CD4-positive, alpha-beta T cell treated with Interleukin-15 for 4 hours (primary cell): ENCODE measurements at places on chromosomes 6 and 20.
A peak's percentile ranks its signal among the peaks of the same experiment; 100 is the strongest.

- DNase-seq, result peak; percentile 37
Observed at GRCh38 chr6:170087941-170088581, 202.8 kb downstream of the DLL1 start.

DNA sequence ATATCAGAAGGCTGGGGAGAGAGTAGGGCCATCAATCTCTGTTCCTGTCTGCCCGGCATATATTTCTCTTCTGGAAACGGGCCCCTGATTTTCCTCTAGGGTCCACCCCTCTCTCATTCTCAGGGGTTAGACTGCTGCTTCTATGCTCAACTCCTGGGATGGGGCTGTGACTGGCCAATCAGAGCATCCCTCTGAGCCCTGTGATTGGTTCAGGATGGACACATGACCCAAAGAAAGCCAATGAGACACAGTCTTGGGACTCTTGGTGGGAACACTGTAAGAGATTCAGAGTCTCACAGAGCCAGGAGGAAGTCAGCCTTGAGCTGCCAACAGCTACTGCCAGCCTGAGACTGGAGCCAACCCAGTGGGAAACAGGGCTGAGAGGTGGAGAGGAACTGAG is 31.0 kb upstream of the KCNB1 start:
- DNase-seq, result no peak

GRCh38 chr6:64736421-64736950 is 970.5 kb downstream of the EYS start:
- DNase-seq, result no peak

DNA sequence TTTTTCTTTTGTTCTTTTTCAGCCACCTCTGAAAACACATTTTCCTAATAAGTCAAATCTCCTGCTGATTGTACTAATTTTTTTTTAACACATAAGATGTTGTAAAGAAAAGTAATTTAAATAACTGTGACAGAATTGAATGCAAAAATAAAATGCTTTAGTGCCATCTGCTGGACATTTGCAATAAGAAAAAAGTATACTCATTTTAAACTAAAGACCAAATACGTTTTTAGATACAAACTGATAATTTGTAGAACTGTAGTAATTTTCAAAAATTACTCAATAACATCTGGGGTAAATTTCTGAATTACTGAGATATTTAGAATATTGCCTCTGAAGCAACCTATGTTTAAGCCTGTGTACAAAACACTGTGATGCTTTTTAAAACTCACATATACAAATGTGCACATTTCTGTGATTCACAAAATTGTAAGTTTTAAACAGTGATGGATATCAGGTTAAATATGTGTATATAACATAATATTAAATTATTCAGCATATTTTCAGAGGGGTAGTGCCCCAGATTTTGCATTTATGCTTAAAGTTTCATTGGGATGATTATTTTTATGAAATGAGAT is 198.7 kb downstream of the RIMS1 start:
- DNase-seq, result no peak

DNA sequence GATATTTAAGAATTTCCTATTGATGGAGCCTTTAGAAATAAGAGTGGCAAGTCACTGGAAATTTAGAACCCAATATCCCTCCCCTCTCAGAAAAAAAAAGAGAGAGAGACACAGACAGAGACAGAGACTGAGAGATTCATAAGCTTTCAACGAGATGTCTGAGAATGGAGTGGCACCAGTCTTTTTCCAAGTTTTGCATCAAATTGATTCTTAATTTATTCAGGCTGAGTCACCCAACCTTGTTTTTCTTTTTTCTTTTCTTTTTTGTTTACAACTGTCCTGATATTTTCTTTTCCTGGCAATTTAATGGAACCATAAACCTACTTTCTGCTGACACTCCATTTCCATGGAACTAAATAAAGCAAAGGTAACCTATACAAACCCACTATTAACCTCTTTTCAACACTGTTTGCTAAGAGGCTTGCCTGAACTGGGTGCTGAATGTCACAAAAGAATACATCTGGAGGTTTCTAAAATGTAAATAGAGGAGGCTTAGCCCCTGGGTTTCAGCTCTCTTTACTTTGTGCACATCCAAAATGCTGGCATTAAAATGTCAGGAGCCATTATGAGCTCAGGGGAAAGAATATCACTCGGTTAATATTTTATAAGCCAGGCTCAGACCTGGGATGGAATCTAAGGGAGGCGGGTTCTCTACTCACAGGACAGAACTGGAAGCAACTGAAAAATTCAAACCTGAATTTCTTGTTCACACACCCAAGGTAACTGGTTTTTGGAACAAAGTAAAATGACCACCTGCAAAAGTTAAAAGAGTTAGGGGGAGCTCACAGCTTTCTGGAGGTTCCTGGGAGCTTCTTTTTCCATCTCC is 100.8 kb downstream of the BFSP1 start:
- DNase-seq, result no peak

DNA sequence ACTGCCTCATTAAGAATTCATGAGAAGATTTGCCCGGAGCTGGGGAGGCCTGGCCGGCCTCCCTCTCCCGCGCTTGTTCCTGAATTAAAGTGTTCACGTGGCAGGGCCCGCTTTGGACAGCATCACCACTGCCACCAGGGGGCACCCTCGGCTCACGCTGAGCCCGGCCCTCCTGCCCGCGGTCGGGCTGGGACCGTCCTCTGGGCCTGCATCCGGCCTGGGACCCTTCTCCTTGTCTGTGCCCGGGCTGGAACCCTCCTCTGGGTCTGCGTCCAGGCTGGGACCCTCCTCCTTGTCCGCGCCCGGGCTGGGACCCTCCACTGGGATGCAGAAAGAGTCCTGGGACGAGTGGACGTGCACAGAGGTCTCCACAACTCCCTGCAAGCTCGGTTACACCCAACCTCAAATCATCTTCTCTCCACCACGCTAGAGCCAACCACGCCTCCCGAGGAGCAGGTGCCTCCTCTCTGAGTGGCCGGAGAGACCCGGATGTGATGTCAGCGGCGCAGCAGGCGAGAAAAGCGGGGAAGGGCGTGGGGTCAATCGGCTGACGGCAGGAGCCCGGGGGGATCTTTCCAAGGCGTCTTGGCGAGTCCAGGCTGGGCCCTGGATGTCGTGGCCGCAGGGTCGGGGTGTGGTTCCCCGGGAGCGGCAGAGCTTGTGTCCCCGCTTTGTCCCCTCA is 50.9 kb upstream of the DACT2 start:
- DNase-seq, result peak; percentile 32

DNA sequence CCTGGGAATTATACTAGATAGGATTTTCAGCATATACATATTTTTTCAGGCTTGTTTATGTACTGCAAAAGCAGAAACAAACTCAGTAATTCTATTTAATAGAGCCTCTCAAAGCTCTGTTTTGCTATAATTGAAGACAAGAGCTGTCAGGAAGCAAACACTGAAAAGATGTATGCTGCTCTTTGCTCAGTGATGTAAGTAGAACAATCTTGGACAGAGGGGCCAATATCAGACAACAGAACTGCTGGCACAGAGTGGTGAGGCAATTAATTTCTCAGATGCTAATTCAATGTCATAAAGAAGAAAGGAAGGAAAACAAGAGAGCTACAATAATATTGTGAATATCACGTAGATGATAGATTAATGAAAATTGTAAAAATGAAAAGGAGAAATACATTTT is 663.3 kb upstream of the ADGRB3 start:
- no peak for DNase-seq

- no peak for DNase-seq
Observed at GRCh38 chr6:42754759-42755158, 8.9 kb upstream of the TBCC start.

DNA sequence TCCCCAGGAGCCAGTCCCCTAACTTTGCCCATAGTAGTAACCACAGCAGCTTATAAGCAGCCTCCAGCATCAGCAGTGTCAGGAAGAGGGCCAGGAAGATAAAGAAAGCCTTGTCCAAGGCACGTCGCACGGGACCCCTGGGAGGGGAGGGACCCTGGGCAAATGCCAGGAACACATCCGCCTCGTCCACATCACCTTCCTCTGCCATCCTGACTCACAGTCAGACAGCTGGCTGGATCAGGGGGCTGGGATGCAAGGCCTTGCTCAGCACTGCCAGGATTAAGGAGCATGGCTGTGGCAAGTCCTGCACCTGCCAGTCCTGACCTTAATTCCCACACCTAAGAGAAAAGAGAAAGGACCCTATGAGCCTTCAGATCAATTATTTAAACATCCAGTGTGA is 11.5 kb upstream of the ZBTB22 start:
- DNase-seq, result no peak

- DNase-seq, result no peak
Observed at GRCh38 chr6:155106456-155107115, 111.5 kb downstream of the TIAM2 start.

DNA sequence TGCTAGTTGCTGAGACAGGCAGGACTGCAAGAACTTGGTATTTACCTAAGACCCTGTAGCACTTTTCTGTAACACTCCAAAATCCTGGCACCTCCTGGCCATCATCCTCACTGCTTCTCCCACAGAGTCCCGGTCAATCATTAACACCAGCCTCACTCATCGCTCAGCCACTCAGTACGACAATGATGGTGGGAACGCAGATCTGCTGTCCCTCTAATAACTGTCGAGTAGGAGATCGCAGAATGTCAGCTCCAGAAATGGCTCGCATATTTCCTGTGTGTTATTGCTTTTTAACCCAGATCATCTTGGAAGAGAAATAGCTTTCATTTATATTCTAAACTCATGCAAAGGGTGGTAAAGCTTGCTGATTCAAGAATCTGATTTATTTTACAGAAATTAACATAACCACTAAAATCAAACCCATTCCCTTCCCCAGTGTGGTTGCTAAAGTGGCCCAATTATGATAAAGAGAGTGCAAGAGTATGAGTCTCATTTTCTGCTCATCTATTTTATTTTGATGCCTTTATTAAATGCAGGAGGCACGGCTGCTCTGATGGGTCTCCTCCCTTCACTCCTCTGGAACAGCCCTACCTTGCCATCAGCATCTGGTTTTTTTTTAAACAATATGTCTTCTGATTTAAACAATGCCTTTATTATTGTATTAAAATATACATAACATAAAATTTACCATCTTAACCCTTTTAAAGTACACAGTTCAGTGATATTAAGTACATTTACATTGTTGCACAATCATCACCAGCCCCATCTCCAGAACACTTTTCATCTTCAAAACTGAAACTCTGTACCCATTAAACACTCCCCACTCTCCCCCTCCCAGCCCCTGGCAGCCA is 28.3 kb upstream of the GGTLC1 start:
- DNase-seq, result no peak

- no peak for DNase-seq
Observed at GRCh38 chr6:135655055-135655454, 157.5 kb upstream of the AHI1 start.

- no peak for DNase-seq
Observed at GRCh38 chr6:118212451-118213173, 305.5 kb downstream of the SLC35F1 start.

DNA sequence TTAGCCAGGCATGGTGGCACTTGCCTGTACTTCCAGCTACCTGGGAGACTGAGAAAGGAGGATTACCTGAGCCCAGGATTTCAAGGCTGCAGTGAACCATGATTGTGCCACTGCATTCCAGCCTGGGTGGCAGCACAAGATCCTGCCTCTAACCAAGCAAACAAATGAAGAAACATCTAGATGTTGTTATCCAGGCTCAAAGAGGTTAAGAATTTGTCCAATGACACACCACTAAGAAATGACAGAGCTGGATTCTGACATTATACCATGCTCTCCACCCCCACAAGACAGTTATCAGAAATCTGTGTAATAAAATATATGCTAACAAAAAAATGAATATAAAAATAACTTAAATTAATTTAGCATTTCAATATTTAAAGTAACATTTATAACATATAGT is 925.5 kb upstream of the SLC35B3 start:
- DNase-seq, result no peak

- DNase-seq, result peak; percentile 22
Observed at GRCh38 chr6:154951345-154952200, 43.5 kb upstream of the TIAM2 start.

GRCh38 chr20:23668477-23668951 is 20.3 kb downstream of the CST4 start:
- peak; percentile 26 for DNase-seq

DNA sequence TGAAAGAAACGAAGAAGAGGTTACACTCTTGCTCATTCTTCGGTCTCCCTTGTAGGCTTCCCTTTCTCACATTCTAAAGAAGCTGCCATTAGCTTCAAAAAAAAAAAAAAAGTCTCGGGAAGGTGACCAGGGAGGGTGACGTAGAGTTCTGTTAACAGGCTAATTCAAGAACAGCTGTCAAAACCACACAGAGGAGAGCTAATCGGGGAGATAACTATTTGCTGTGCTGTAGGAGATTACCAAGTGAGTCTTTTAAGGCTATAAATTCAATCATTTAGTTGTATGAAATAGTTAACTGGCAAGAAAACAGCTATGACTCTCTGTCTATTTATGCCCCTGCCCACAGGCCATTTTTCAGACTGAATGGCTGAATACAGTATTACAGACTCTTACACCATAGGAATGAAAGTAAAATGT is 256.8 kb downstream of the SYNE1 start:
- no peak for DNase-seq

DNA sequence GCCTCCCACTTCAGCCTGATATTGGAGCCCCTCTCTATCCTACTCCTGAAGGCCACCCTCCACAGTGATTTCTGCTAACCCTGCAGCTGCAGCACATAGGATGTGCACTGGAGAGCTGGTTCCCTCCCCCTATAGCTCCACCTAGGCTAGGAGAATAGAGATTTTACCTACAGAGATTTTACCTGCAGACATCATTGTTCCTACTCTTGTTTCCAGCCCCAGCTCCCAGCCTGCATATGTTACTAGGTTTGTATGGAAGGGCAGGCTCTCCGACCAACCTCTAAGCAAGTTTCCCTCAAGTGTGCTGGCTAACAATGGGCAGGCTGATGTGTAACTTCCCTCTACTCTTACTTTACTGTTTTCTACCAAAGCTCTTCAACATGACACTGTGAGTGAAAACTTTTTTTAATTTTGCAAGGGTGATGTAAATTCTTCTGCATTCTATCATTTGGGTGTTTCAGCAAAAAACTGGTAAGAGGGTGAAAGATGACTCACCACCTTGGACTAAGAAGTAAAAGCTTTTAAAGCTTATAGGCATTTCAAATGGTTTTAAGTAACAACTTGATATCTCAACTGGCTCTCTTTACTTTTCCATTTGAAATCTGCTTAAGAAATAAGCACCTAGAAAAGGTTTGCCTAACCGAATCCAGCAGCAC is 106.8 kb downstream of the CDK19 start:
- DNase-seq, result no peak

DNA sequence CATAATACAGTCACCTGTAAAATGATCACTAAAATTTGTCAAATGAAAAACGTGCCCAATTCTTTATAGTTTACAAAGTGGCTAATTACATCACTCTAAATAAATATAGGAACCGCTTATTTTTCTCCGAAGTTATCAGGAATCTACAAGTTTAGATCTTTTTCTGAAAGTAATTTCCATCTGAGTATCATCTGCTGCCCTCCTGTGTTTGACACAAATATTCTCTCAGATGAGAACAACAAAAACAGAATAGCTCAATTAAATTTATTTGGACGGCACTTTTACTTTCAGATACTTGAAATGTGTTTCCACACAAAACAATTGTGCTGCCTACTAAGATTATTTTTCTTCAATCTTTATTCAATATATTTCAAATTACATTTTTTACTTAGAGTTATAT is 5.0 kb downstream of the SF3B5 start:
- no peak for DNase-seq
